ENCODE measurements at places on chromosomes 12 and 14. TPM values are rescaled to one million over a fixed set of nuclear protein-coding genes. Genes with fewer than 3 reads are reported as not detected.

DNA sequence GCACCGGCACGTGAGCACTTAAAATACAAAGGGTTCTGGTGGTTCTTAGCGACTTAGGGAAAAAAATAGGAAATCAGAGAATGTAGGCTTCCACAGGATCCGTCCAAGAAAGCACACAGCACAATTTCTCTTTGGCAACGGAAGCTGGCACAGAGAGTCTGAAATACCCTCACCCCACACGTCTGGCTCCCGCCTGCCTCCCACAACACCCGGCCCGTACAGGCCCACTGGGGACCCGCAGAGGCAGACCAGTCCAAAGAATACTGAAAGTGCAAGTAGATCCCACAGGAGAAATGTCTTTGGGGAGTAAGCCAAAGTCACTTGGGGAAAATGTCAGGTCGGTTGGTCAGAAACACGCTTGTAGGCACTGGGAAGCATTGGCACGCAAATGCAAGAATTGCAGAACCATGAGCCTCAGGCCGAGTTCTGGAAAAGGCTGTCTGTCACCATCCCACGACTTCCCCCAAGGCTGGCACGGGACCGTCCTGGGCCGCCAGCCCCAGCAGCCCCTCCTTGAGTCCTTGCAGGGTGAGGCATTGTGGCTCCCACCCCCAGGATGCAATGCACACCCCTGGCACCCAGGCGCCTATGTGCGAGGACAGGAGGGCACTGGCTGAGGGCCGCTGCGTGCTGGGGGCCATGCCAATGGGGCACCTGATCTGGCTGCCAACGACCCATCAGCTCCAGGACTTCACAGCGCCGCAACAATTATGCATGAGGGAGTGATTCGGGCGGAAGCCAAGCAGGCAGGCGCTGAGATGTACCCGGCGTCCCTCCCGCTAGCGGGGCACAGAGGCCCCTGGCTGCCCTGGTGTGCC is 29.7 kb downstream of the CHGA start:
- DNase-seq, result no peak

The PAX9 gene
- total RNA-seq, result 1.5 TPM

DNA sequence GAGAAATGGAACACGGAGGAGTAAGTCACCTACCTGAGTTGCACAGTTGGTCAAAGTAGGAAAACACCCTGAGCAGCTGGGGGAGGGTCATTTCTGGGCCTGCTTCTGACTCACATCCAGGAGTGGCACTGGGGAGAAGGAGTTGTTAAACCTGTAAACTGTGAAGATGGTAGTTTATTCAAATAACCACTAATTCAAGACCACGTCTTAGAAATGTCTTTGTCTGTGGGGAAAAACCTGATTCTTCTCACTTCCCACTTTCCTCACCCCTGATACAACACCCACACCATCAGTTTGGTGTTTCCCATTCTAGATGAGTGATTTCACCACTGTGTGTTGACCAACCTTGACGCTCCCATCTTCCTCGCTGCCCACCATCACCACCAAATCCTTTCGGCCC is 207.1 kb downstream of the ANO4 start:
- DNase-seq, result no peak

DNA sequence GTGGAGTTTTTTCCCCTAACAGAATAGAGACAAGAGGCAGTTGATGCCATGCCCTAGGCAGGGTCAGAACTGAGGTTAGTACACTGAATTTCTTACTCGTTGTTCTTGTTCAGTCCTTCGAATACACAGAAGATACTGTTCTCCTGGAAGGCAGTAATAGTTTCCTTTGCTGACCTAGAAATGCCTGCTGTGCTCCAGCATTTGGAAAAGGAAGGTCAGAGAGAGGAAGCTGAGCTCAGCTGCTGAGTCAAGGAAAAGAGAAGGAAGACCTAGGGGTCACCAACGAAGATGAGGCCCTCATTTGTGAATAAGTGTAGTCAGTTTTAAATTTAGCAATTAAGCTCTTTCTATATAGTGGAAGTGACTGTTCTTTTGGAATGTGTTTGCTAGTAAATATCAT is 100.1 kb downstream of the CRADD start:
- DNase-seq, result no peak

DNA sequence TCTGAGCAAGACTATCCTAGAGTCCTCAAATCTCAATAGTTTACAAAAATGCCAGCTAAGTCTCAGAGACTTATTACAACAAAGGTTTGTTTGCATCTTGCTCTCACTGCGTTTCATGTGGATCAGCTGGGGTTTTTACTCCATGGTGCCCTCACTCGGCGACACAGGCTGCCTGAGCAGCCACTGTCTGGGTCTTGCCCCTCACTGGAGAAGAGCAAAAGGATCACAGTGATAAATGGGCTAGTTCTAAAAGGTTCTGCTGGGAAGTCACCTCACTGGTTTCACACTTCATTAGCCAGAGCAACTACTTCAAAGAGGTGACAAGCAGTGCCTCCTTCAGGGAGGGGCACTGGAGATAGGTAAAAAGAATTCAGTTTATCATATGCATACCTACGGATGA is 392.0 kb downstream of the RPL10L start:
- no peak for DNase-seq

GRCh38 chr12:66603461-66603860 is 75.4 kb downstream of the GRIP1 start:
- no peak for DNase-seq

The HCAR2 gene
- 7.9 TPM for total RNA-seq

The TTC7B gene
- total RNA-seq, result 56.0 TPM

The MANSC4 gene
- total RNA-seq, result not detected

DNA sequence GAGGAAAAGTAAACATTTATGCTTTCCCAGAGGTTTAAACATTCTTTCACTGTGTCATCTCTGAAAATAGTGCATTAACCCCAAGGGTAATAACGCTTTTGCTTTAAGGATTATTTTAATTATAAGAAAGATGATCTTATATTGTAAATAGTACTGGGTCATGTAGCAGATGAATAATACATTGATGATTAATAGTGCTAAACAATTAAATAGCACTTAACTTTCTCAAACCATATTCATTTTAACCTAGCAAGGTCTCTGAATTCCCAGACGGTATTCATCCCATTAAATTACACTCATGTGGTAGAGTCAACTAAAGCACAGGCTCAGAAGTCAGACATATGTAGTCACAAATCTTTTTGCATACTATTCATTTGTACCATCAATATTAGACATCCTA is 115.6 kb upstream of the FAR2 start:
- no peak for DNase-seq

The KRT73 gene
- not detected for total RNA-seq

DNA sequence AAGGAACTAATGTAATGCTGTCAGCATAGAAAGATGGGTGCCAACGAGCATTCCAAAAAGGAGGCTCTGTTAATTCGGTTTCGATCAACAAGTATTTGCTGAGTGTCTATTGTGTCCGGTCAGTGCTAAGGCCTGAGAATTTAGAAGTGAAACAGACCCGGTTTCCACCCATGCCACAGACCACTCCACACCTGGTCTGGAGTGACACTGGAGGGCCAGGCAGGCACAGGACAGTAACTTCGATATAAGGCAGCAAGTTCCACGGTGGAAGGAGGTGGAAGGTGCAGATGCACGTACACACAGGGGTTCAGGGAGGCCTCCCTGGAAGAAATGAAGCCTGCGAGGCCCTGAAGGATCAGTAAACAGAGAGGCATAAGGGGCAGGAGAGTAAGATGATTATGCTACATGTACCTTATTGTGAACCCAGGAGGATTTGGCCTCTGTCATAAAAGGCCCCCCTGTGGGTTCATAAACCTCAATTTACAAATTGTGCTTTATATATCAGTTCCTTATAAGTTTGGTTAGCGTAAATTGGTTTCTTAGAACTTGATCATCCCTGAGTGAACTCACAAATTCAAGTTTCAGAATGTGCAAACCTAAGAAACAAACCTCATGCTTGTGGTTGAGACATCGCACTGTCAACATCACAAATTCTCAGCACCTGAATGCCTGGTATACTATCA is 25.9 kb downstream of the SSH1 start:
- no peak for DNase-seq

The COL2A1 gene
- not detected for total RNA-seq

The DDX11 gene
- total RNA-seq, result 35.4 TPM

DNA sequence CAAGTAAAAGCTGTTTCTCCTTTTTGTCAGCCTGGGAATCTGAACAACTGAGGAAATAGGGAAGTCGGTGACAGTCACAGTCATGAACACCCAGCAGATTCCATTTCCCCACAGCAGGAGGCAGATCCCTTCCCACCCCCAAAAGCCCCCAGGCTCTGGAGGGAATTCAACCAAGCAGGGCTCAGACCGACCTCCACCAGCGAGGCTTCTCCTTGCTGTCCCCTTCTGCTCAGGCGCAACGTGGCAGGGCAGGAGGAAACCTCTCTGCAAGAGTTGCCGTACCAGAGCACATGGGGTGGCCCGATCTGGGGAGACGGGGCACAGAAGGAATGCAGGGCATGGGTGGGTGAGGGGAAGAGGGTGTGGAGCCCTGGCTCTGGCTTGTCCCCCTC is 319 bp downstream of the GALNT6 start:
- DNase-seq, result no peak

The SYCP3 gene
- not detected for total RNA-seq

The ABCB9 gene
- 4.2 TPM for total RNA-seq

The IFNG-AS1 gene
- not detected for total RNA-seq

DNA sequence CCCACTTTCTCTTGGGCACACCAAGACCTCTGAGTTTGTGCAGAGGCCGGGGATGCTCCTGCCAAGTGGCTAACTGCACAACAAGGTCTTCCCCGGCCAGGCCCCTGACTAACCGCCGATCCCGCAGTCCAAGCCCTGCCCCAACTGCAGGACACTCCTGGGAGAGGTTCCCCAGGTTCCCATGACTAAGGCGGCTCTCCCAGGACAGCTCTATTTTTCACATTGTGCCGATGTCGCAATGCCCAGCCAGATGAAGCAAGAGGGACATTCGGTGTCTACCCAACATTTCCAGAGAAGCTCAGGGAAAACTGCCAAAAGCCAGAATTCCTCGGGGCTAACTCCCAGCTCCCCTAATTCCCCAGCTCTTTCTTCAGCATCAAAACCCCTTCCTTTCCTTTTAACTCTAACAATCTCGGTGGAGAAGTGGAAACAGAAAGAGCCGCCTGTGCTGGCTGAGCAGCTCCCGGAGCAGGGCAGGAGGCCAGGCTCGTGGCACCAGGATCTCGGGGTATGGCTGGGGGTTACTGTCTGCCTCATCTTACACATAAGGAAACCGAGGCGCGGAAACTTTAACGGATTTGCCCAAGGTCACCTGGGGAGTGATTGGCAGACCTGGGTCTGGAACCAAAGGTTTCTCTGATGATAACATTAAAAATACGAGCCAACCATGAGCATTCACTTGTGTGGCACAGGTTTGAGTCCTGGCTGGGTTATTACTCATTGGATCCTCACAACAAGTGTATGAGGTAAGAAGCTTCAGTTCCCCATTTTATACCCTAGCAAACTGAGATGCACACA is 318.2 kb downstream of the BCL11B start:
- peak; percentile 96 for DNase-seq

DNA sequence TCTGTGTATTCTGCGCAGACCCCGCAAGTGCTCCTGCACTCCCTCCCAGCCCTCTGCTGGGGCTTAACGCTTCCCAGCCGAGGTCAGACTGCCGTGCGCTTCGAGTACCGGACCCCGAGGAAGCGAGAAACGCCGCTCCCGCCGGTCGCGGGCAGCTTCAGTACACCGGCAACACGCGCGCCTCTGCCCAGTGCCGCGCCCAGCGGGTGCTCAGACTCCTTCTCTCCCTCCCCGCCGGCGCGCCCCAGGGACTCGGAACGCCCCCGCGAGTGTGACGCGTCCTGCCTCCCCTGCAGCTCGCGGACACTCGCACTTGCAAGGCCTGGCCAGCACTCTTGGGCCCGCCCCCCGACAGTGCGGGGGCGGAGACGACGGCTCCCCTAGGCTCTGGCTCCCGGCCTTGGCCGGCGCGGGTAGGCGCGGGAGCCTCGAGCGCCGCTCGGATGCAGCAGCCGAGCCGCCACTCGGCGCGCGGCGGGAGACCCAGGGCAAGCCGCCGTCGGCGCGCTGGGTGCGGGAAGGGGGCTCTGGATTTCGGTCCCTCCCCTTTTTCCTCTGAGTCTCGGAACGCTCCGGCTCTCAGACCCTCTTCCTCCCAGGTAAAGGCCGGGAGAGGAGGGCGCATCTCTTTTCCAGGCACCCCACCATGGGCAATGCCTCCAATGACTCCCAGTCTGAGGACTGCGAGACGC is at the start of gene PTGER2:
PTGER2 (plus strand) TSS at position 410 of the 692 bp plus-strand sequence; CDS start at position 647, 237 bp downstream.
- no peak for DNase-seq

The RCOR1 gene
- 24.3 TPM for total RNA-seq

The TOMM20L gene
- total RNA-seq, result not detected

GRCh38 chr14:100132903-100133510 is 26.4 kb downstream of the DEGS2 start:
- no peak for DNase-seq

- no peak for DNase-seq
Observed at GRCh38 chr12:91663744-91664143, 481.1 kb upstream of the DCN start.

The KLRF1 gene
- not detected for total RNA-seq

The CD4 gene
- total RNA-seq, result 14.2 TPM

DNA sequence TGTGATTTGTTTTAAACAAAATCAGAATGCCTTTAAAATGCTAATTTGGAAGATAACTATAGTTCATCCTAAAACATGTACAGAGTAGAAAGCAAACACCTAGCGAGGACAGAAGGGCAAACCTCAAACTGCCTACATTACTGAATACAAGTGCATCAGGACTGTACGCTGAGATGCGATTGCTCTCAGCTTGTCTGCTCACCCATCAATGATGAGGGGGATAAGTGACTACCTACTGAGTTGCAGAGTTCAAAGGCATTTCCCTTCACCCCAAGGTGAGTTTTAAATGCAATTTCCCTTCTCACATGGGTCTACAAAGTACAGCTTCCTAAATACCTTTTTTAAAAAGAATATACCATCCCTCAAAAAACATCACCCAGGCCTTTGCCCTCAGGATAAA is 52.9 kb downstream of the PHLDA1 start:
- DNase-seq, result no peak

DNA sequence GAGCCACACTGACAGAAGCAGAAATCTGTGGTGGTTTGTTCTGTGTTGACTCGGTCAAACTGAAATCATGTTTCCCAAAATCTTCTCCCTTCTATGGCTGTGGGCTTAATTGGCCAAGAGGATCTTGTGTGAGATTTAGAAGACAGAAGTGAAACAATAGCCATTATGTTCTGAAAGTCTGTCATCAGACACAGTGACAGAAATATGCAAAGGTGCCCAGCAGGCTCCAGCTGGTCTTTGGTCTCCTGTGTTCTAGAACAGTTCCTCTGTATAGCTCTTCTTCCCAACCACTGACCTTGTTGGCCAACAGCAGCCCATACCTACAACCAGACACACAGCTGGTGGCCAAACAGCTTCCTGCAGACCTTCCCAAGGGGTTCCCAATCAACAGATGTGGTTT is 25.0 kb upstream of the COCH start:
- no peak for DNase-seq

The HOXC9 gene
- not detected for total RNA-seq

The RFX4 gene
- not detected for total RNA-seq

The ALKBH2 gene
- 14.5 TPM for total RNA-seq

- no peak for DNase-seq
Observed at GRCh38 chr12:6355491-6356373, 13.9 kb upstream of the TNFRSF1A start.

The LETMD1 gene
- total RNA-seq, result 64.3 TPM

The SSTR1 gene
- 1.2 TPM for total RNA-seq

- no peak for DNase-seq
Observed at GRCh38 chr12:97142737-97143410, 235.8 kb downstream of the NEDD1 start.

- DNase-seq, result peak; percentile 94
Observed at GRCh38 chr14:24365600-24366412, 2.2 kb upstream of the NFATC4 start.

Data from vagina (tissue), 2 donors.